ENCODE measurements at places on chromosomes 5 and 9.

DNA sequence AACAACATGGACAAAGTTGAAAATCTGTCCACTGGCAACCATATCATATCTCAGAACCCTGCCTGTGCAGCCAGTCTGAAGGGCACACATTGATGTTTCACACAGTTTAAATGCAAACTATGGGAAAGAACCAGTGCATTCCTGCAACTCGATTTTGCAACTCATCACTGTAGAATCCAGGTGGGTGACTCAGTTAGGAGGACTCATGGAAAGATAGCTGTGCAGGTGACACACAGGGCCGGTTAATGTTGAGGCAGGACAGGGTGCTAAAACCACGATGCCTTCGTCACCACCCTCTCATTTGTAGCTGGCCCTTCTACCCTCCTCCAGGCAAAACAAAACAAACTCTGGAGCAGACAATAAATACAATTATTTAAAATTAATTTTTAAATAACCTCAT lies 62.8 kb downstream of the TLE1 start:
- DNase-seq = no peak

DNA sequence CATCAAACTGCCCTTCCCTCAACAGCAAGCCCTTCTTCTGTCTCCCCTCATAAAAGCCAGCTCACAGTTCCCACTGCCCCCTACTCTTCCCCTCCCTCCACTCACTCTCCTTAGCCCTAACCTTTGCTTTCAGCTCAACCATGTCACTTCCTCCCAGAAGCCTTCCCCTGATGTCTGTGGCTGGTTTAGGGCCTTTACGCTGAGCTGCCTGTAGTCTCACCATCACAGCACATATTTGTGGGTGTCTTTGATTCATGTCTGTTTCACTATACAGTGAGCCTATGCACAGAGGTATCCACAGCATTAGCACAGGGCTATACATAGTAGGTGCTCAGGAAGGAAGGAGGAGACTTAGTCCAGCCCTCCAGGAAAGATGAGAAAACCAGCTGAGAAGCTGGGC lies 34.7 kb downstream of the C9orf50 start:
- DNase-seq = no peak

DNA sequence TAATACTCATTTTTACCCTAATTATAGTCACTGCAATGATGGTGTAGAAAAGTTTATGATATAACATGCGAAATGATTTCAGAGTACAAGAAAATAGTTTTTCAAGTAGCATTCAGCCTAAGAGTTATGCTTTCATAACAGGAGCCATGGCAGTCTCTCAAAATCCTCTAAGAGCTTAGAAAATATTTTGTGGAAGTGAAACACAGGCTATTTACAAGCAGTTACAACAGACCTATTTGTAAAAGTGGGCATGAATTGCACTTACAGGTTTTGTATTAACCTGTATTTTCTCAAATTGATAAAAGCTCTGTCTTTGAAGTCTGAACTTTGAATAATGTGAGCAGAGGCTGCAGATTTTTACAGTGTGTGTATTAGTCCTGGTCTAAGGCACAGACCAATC lies 523.3 kb downstream of the LRRC70 start:
- DNase-seq = no peak

- DNase-seq = no peak
These were observed 2.9 kb upstream of the INSL6 start for GRCh38 chr9:5188060-5188984.

Measured in CD4-positive, alpha-beta T cell treated with Interleukin-15 for 4 hours (primary cell).